ENCODE measurements at places on chromosomes 2 and 18.

DNA sequence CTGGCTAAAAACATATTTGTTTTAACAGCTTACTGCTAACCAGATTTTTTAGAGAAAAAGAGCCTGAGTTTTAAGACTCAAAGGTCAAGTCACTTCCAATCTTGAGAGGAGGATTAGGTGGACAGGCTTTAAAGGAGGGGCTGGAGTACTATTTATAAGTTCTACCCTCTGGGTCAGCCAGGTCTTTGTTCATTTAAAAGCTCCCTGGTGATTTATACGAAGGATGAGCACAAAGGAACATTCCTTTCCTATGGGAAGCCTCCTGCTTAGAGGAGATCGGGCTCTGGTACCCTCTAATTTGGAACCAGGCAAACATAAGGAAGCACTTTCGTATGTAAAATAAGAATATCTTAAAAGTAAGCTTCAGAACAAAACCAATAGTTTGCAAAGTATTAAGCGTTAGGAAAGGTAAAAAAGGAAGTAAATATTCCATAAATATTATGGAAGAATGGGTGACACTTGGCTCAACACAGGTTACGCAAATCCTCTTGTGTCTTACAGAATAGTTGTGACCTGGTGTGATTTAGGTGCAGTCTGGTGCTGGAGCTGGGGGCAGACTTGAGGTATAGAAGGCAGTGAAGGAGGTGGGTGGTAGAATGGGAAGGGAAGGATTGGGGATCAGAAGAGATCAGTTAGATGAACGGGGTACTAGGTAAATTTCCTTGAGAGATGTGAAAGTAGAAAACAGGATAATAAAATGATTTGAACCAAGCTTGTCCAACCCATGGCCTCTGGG lies 35.6 kb downstream of the PDE6D start:
- DNase-seq = no peak

GRCh38 chr18:59961070-59961469 lies 61.3 kb downstream of the PMAIP1 start:
- no peak for DNase-seq

- no peak for DNase-seq
These were observed 928.5 kb upstream of the CELF4 start for GRCh38 chr18:38494065-38494464.

- no peak for DNase-seq
These were observed 80.3 kb upstream of the SESTD1 start for GRCh38 chr2:179344970-179345369.
